ENCODE measurements at places on chromosomes 2 and 18.

- DNase-seq, result no peak
These were observed 331.5 kb downstream of the HRH4 start for GRCh38 chr18:24791751-24792545.

GRCh38 chr2:128783896-128784295, 465.2 kb upstream of the HS6ST1 start:
- no peak for DNase-seq

DNA sequence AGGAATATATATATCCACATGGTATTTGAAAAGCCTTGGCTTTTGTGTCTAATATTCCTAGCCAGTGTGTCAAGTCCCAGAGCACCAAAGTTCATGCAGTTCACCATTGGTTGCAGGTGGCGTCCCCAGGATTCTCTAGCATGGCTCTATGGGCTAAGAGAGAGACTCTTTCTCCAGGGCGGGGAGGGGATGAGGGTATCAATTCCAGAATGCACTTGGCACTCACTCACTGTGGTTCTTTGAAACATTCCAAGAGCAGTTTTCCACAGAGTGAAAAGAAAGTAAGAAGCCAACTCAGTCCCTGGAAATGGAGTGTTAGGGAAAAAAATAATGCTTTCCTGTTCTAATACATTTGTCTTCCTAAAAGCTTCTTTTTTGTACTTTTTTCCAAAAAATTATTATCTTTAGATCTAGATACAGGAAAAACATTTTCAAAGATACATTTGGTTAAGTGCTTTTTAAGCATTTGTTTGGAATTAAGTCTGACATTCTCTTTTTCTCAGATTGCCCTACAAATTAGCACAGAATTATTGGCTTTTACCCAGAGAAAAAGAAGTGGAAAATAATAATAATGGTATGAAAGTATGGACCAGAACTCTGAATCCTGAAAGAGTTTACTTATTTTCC, 239.9 kb downstream of the PAX3 start:
- DNase-seq, result no peak

- peak; percentile 49 for DNase-seq
These were observed 286.7 kb downstream of the EXOC6B start for GRCh38 chr2:72539071-72539552.

GRCh38 chr2:59073286-59073685, 832.2 kb upstream of the FANCL start:
- DNase-seq, result no peak

GRCh38 chr2:43001787-43002468, 209.5 kb upstream of the HAAO start:
- no peak for DNase-seq

GRCh38 chr2:1498176-1498575, 84.9 kb downstream of the TPO start:
- DNase-seq, result no peak

- no peak for DNase-seq
These were observed 51.5 kb downstream of the RPL37A start for GRCh38 chr2:216549926-216550690.

DNA sequence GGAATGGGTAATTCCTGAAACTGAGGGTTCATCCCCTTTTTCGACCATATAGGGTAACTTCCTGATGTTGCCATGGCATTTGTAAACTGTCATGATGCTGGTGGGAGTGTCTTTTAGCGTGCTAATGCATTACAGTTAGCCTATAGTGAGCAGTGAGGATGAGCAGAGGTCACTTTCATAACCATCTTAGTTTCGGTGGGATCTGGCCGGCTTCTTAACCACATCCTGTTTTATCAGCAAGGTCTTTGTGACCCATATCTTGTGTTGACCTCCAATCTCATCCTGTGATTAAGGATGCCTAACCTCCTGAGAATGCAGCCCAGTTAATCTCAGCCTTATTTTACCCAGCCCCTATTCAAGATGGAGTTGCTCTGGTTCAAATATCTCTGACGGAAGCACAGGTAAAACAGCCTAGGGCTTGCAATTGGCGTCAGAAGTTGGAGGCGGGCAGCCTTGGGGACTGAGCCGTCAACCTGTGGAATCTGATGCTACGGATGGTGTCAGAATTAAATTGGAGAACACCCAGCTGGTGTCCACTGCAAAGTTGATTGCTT, 19.5 kb downstream of the RALBP1 start:
- no peak for DNase-seq

DNA sequence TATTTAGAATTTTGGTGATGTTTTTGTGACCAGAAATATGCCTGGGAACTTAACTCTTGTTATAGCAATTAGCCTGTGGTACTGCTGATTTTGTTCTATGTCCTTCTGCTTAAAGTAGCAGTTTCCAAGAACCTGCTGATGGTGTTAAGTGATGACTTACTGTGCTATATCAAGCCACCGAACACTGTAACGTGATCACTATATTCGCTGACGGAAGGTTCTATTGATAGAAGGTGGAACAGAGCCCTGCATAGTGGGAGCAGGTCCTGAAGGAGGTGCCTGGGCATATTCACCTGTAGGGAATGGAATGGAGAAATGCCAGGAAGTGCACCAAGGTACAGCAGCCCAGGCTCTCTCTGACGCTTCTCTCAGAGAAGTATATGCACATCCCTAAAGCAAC, 76.8 kb downstream of the UXS1 start:
- no peak for DNase-seq

DNA sequence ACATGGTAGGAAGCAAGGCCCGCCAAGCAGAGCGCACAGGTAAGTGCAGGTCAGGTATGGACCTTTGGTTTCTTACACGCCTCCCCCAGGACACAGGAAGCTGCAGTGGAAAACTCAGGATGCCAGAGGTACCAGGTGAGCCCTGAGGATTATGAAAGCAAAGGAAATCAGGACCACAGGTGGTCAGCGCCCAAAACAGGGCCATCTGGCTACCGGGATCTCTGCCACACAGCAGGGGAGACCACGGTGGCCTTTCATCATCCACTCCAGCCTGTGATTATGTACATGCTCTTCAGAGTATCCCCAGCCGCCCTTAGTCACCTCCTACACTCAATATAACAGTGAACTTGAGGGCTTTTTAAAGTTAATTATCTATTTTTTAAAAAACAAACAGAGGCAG, 125.5 kb upstream of the EPC2 start:
- DNase-seq, result no peak
